ENCODE measurements at places on chromosomes 12 and 14.
A peak's percentile ranks its signal among the peaks of the same experiment; 100 is the strongest.

DNA sequence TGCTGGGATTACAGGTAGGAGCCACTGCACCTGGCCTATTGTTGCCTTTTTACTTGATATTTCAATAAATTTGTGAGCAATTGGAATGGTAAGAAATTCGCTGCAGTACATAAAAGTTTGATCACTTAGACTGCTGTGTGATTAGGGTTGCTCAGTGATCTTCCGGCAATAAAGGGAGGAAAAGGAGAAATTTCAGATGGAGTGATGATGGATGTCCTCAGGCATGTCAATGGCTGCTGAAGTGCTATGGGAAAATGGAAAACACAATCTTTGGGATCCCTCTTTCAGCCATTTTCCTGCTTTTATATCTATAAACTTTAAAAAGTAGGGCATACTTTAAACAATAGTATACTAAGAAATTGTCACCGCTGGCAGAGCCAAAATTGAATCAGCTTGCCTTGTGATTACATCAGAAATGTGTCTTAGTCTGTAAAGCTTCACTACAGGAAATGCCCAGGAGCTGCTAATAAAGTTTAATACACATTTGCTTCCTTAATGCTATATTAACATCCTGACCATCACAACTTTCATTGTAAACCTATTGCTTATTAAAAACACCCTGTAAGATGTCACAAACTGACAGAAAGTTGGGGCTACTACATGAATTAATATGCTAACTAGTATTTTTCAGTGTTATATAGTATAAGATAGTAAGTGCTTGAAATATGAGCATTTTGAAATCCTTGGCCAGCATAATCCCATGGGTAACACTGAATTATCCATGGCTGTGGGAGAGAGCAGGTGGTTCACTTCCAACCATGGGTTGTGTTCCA, 13.7 kb upstream of the FBXL14 start:
- no peak for DNase-seq

GRCh38 chr14:26765768-26766520, 168.1 kb upstream of the NOVA1 start:
- DNase-seq = no peak

GRCh38 chr12:88947486-88948043, 367.3 kb upstream of the KITLG start:
- DNase-seq = no peak

DNA sequence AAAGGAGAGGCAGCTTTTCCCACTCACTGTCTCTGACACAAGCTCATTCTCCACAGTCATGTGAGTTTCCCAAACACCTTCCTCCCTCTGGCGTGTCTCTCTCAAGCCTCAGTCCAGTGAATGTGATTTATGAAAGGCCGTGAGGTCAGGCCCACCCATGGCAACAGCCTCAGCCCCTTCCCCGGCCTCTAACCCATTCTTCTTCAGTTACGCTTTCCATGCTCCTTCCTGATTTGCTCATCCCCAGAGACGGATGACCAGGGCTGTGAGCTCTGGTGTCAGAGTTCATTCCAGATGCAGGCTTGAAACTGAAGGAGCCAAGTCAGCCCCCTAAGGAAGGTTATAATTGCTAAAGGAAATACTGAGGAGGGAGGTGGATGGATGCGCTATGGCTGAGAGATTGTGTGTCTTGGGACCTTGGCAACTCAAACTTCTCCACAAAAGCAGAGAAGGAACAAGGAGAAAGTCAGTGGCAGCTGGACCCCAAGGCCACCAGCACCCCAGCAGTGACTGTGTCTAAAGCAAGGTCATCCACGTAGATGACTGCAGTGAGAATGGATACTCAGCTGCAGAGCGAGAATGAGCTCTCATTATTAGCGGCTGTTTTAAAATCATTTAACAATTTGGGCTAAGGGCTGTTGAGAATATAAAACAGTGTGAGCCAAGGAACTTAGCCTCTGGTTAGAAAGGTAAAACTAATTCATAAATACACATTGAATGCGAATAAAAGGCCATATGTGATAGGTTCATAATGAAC, 84.1 kb downstream of the FBXL14 start:
- DNase-seq = no peak

- DNase-seq = no peak
These were observed 254.6 kb downstream of the KSR2 start for GRCh38 chr12:117714203-117714602.

DNA sequence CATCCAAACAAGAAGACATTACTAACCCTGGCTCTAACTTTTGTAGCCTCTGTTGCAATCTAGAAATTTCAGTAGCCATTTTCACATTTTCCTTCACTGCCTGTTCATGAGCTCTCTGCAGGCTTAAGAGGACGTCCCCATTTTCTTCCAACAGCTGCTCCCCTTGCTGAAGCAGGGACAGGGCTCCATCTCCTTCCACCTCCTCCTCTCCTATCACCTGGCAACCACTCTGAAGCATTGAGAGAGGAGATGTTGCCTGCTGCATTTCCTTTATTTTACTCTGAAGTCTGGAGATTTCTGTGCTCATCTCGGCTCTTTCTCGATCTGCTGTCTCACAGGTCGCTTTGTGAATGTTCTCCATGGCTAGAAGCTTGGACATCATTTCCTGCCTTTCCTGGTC, 73.3 kb downstream of the NIN start:
- DNase-seq = no peak

GRCh38 chr12:131349397-131350127, 361.3 kb upstream of the SFSWAP start:
- no peak for DNase-seq

GRCh38 chr14:64885559-64885958, 5.9 kb upstream of the SPTB start:
- DNase-seq = no peak

DNA sequence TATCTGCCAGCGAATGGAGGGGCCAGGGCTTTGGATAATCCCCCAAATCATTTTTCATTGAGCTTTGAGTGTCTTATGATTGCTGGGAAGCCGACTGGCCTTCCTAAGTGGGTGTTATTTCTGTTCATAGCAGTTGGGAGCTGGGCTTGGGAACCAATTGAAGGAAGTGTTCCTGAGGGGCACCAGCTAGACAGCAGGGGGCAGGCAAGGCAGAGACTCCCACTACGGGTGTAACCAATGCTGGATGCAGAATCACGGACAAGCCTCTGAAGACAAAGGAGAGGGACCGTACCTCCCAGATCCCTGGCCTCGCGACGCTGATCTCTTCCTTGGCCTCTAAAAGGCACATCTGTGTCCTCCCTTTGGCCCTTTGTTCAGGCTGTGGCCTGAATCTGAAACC, 149.0 kb upstream of the PRMT8 start:
- no peak for DNase-seq

GRCh38 chr12:121514184-121514742, 66.6 kb downstream of the KDM2B start:
- DNase-seq = no peak

DNA sequence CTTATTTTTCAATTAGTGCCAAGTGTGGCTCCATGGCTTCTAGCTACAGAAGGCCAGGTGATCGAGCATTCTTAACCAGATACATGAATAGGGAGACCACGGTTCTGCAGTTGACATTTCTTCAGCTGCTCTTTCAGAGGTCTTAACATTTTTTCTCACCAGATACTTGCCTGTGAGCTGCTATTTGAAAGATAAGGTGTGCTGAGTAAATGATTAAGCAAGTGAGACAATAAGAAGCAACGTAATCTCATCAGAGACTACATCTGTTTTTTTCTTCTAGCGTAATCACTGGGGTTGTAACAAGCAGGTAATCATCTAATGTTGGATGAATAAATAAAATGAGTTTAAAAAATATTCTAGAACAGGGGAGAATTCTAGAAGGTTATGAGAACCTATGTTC, 912.9 kb downstream of the DIO2 start:
- no peak for DNase-seq

- DNase-seq = no peak
These were observed 114.7 kb upstream of the MYL2 start for GRCh38 chr12:111034886-111035577.

GRCh38 chr12:121328620-121329019, 23.6 kb downstream of the ANAPC5 start:
- DNase-seq = no peak

DNA sequence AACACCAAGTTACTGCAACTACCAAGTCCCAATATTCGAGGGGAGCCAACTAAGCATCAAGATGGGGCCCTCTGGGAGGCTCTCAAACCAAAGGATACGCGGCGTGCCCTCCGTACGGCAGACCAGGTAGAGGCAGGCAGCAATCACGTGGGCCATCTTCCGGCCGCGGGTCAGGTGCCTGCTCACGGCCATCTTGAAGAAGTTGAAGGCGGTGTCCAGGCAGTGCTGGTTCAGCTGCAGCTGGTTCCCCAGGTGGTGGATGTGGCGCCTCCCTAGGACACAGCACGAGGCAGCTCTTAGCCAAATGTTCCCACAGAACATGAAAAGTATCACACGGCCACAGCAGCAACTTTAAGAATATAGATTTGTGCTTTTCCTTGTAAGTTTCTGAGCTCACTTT, 24.3 kb downstream of the BTBD6 start:
- DNase-seq = no peak

- no peak for DNase-seq
These were observed 474.7 kb downstream of the SLC16A7 start for GRCh38 chr12:60070552-60070951.

DNA sequence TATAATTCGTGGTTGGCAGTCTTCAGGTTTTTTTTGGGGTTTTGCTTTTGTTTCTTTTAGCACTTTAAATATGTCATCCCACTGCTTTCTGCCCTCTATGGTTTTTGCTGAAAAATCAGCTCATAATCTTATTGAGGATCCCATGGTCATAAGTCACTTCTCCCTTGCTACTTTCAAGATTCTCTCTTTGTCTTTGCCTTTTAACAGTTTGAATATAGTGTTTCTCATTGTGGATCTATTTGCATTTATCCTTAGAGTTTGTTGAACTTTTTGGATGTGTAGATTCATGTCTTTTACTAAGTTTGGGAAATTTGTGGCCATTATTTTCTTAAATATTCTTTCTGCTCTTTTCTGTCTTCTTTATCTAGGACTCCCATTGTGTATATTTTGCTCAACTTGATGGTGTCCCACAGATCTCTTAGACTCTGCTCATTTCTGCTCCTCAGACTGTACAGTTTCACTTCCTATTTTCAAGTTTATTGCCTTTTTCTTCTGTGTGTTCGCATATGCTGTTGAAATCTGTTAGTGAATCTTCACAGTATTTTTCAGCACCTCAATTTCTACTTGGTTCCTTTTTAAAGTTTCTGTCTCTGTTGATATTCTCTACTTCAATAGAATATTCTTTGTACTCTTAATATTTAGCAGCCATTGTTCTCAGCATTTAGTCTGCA, 70.8 kb downstream of the WNK1 start:
- DNase-seq = no peak

- DNase-seq = no peak
These were observed 288.2 kb downstream of the PAWR start for GRCh38 chr12:79402606-79403005.

DNA sequence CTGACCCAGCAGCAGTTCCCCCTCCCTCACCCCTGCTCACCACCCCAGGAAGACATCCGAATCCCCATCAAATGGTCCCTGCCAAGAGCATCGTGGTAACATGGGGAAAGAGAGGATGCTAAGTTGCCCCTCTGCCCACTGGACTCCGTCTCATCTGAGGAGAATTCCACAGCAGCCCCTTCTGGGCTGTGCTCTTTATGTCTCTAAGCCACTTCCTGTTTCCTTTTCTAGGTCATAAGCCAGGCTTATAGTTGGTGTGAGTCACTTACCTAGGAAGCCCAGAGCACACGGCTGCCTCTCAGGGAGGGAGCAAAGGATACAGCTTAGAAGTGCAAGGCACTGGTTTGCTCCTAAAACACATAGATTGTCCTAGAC, 76.0 kb downstream of the VCPKMT start:
- peak; percentile 83 for DNase-seq

DNA sequence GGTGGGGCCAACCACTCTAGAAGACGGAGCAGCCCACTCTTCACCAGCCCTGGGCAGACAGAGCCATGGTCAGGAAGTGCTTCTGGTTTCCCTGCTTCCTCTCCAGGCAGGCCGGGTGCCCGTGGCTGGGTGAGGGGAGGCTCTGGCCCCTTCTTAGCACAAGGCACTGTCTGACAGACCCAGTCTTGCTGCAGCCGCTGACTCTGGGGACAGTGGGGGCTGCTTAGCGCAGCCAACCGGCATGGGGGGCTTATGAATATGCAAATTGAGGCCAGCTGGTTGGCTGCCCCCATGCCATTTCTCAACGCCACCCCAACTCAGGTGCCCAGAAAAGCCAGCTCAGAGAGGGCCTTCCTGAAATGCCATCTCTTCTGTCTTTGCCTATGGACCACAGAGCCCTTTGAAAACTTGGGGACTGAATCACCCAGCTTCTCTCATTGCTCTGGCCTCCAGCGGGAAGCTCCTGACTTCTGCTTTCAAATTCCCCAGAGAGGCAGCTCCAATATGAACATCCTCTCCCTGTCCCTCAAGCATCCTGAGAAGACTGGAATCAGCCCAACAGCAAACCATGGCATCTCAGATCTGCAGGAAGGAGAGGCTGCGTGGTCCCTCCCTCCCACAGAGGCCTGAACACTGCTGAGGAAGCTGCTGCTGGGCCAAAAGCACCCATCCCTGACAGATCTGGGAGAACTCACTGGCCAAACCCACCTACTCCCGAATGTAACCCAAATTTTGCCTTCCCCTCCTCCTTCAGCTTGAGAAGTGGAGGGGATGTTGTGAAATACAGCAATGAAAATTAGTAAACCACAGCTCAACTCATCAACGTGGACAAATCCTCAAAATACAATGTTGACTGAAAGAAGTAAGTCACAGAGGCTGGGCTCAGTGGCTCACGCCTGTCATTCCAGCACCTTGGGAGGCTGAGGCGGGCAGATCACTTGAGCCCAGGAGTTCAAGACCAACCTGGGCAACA, at the start of gene PROX2:
Gene PROX2, minus strand, starts transcription at position 205 of the 973 bp plus-strand sequence. CDS start 12,311 bp downstream, outside the sequence.
- no peak for DNase-seq

GRCh38 chr12:50050410-50051098, 6.8 kb upstream of the ASIC1 start:
- no peak for DNase-seq

DNA sequence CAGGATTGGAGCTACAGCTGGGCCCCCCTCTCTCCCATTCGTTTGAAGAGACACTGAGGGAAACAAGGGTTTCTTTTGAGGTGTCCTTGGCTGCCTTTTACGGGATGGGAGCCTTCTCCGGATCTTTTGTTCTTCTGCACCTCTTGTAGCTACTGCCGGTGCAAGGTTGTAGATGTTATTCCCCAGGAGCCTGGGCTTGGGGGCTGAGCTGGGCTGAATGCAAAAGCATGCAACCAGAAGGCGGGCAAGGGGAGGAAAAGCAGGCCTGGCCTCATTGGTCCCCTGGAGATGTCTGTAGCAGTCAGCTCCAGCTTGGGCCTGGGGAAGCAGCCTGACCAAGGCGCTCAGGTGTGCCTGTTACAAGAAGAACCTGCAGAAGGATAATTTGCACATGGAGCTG, 110.3 kb downstream of the GCH1 start:
- DNase-seq = no peak

DNA sequence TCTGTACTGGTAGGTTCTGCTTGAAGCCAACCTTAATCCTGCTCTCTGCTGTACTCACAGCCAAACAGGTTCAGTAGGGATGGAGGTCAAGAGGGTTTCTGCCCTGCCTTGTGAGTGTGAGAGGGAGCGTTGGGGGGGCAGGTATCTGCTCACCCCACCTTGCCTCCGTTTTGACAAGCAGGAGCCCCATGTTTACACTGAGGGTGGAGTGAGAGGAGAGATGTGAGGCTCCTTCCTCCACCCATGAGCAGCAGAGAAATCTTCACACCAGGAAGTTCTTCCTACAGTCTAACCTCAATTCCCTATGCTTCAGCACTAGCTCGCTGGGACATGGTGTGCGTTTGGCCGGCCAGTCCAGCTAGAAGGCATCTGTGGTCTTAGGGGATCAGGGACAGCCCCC, 4.2 kb downstream of the KRT80 start:
- DNase-seq = no peak

GRCh38 chr12:6691473-6691872, 2.3 kb upstream of the ZNF384 start:
- no peak for DNase-seq
